NAMALWA (cell line): ENCODE measurements at places on chromosomes 13 and 19.

DNA sequence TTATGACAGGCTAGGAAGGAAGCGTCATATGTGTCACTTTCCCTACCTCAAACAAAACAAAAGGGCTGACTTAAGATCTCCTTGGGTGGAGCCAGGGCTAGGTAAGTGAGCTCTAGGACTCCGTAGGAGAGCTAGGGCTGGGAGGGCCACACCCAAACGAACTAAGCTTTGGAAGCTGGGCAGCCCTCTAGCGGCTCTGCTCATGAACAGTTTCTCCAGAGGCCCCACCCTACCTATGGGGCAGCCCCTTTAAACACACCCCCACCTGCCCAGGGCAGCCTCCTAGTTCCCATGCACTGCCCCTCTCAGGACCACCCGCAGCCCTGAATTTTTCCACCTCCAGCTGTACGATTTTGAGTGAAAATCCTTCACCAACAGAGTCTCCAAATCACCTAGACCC lies 3.5 kb downstream of the PEG3 start:
- no peak for DNase-seq

- DNase-seq = no peak
Observed at GRCh38 chr13:58343076-58343475, 711.5 kb downstream of the PCDH17 start.

GRCh38 chr13:83086948-83087347 lies 795.3 kb downstream of the SLITRK1 start:
- no peak for DNase-seq

- no peak for DNase-seq
Observed at GRCh38 chr13:33610438-33611120, 207.4 kb upstream of the RFC3 start.

GRCh38 chr13:86846501-86846900 lies 824.7 kb upstream of the SLITRK5 start:
- no peak for DNase-seq

- DNase-seq = no peak
Observed at GRCh38 chr19:18203408-18203862, 407 bp downstream of the RAB3A start.
